Activated T-cell treated with anti-CD3 and anti-CD28 coated beads for 48 hours (primary cell): ENCODE measurements at places on chromosomes 2 and 18.

DNA sequence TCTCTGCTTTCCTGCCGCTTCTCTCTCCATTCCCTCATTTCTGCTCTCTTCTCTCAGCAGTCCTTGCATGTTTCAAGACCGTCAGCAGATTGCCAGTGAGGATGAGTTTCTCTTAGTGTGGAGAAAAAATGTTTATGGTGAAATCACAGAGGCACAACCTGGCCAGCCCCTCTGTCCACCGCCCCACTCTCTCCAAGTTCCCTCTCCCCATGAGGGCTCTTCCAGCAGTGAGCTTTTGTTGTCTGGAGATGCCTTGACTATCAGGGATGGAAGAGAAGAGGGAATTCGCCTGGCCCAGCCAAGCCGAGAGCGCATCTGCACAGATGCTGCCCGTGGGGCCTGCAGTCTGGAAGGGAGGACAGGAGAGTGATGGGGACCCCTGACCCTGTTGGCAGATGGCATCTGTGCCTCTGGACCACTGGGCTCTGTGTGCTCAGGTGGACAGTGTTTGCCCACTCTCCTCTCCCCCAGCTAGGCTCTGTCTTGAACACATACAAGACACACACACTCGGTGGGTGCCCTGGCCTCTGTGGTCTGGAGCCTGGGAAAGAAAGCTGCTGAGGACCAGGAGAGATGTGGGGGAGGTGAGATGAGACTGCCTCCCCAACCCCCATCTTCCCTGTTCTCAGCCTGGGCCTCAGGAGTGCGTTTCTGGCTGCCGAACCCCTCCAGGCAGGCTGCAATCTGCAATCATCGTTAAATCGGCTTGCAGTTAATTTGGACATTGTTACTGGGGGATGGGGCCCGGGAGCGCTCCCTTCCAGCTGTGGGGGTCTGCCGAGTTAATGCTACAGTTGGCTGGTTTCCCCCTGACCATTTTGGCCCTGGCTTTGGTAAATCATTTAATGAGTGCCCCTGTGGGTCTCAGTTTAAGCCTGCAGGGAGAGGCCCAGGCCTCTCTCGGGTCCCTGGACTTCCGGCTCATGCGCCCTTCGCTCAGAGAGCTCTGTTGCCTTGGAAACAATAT is 4.5 kb downstream of the ITM2C start:
- no peak for DNase-seq

GRCh38 chr2:42800981-42801380 is 8.6 kb upstream of the HAAO start:
- no peak for DNase-seq

DNA sequence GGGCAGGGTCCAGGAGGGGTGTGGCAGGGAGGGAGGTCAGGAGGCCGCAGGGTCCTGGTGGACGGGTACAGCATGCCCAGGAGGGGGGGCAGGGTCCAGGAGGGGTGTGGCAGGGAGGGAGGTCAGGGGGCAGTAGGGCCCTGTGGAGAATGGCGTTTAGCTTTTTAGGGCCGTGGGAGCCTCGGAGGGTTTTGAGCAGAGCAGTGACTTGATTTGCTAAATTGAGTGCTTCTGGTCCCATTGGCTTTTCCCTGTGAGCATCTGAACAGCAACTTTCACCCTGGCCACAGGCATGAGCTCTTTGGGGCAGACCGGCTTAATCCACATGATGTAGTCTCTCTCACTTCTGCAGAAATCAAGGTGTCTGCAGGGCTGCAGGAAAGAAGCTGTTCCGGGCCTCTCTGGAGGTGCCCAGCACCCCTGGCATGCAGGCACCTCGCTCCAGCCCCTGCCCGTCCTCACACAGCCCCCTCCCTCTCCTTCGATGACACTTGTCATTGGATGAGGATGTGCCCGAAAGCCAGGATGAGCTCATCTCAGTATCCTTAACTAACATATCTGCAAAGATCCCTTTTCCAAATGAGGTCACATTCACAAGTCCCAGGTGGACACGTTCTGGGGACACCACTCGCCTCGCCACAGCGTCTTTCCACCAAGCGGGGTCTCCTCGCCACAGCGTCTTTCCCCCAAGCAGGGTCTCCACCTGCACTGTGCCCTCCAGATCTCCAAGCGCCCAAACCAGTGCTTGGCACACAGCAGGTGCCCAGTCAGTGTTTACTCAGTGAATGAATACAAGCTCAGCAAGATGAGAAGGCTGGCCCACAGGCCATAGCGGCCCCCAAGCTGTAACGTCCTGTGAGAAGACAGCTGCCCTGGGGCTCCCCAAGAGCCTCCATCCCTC is 94.0 kb downstream of the NDUFA10 start:
- no peak for DNase-seq

DNA sequence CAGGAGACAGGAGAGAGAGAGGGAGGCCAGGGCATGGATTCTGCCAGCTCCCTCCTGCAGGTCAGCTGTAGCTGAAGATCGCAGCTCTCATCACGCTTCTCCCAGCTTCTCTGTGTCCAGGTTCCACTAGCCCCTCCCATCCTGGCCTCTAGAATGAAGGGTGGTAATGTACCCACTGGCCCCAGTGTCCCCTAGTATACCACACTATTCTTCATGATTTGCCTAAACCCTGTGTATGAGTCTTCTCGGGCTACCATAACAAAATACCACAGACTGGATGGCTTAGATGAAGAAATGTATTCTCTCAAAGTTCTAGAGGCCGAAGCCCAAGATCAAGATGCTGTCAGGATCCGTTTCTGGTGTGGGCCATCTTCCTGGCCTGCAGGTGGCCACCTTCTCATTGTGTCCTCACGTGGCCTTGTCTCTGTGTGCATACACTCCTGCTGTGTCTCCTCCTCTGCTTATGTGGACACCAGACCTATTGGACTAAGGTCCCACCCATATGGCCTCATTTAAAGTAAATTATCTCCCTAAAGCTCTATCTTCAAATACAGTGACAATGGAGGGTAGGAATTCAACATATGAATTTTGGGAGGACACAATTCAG is 77.3 kb downstream of the TNFRSF11A start:
- no peak for DNase-seq

DNA sequence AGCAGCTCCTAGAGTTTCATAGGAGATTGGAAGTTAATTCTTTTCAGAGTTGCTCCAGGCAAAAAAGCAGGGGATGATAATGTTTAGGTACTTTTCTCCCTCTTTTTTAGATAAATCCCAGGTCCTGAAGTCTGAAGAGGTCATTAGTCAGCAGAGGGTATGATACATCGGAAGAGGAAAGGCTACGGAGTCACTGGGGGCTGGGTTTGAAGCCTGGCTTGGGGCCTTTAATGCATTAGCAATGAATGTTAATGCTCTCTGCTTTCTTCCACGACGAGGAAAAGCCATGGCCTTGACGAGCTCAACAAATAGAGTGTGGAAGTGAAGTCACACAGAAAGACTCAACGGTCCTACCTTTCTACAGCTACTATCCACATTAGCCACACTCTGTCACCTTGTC is 235.1 kb downstream of the NCKAP5 start:
- DNase-seq, result no peak

DNA sequence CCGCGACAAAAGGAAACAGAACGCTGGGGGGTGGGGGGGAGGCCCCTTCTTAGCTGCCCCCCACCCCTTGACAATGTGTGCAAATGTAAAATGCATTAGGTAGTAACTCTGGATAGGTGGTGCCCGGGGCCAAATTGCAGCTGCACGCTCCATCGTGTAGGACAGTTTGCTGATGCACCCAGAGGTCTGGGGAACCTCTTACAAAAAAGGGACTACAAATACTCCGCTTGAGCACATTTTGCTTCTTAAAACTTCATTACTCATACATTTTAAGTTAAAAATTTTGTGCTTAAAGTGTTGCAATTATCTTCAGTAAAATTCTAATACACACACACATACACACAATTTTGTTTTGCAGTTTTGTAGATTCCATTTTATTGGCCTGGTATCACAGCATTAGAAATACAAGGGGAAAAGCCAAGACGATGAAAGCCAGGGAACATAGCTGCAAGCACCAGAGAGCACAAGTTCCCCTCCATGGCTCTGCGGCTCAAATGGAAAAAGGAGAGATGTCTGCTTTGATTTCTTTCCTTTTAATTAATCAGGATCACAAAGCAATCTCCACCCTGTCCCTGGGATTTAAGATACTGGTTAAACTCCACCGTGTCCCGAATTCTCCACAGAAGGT is 582.1 kb downstream of the ZEB2 start:
- DNase-seq, result no peak

DNA sequence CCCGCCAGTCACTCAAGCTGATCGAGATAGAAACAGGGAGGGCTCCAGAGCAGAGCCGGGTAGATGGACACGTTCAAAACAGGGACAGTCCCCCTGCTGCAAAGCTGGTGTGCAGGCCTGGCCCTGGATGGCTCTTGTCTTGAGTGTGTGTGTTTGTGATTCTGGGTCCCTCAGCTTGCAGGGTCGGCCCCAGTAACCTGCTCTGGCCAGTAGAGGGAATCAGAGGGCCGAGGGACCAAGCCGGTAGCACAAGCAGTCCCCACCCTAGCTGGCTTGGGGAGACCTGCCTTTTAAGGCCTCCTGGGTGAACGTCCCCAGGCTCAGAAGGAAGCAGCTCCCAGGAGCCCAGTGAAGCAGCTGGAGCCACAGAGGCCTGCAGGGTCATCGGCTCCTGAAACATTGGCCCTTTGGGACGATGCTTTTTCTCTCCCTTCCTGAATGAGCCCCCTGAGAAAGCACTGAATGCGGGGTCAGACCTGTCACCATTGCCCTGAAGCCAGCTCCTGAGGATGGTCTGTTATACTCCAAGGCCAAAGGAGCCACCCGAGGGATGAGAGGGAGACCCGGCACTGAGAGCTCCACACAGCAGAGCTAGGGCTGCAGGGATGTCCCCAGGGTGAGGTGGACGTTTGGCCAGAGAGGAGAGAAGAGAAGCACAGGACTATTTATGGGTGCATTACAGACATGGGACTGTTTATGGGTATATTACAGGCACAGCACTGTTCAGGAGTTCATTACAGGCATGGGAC is 15.4 kb upstream of the MLPH start:
- peak; percentile 36 for DNase-seq

DNA sequence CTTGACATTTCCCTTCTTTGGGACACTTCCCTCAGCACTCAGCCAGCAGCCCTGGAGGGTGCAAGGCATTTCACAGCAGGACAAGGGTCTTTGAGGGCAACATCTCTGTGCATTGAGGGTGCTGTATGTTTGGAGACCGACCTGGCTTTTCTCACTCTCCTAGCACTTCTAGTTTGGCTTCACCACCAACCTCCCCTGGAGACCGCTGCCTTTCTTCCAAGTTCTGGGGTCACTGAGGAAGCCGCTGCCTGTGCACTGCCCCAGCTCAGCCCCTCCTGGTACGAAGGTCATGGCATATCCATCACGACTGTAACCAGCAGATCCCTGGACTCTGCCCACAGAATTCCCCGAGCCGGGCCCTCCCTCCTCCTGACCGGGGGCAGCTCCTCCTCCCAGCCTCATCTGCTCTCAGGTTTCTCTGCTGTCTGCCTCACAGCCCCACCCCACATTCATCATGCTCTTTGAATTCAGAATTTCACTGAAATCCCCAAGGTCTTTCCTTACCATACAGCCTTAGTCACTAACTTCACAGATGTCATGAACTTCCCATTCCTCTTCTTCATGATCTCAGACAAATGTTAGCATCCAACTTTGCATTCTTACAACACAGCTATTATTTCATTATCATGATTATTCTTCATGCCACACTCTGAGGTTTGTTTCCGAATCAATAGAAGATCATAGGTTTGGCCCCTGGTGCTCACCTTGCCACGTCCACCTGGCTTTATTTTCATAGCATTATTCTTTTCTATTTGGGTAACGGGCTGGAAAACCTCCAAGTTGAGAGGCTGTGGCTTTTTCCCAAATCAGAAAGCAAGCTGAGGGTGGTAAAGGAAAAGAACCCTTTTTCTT is 113.0 kb upstream of the COPS8 start:
- no peak for DNase-seq

DNA sequence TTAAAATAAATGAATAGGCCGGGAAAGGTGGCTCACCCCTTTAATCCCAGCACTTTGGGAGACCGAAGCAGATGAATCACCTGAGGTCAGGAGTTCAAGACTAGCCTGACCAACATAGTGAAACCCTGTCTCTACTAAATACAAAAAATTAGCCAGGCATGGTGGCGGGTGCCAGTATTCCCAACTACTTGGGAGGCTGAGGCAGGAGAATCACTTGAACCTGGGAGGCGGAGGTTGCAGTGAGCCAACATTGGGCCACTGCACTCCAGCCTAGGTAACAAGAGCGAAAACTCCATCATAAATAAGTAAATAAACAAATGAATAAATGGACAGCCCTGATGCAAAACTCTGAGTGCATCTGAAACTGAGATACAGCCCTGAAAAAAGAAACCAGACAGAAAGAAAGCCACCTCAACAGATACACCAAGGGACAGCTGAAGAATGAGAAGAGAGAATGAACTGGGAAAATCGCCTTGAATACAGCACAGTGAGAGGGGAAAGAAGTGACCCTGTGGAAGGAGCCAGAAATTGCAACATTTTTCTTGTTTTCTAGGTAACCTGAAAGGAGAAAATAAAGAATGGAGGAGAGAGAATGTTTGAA is 64.4 kb downstream of the TRABD2A start:
- no peak for DNase-seq

DNA sequence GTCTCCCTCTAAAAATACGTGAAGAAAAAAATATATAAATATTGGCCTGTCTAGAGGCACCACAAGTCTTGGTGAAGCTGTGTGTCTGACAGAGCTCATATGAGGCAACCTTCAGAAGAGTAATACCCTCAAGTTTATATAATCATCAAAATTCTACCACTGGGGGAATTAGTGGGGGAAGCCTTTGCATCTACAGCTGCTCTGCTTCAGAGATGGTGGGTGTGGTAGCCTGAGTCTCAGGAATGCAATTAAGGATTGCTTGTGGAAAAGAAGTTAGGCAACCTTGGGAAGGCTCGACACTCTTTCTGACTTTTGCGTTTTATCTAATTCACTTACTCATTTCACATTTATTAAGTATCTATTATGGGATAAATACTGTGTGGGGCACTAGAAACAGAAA is 17.4 kb downstream of the TPGS2 start:
- DNase-seq, result no peak

DNA sequence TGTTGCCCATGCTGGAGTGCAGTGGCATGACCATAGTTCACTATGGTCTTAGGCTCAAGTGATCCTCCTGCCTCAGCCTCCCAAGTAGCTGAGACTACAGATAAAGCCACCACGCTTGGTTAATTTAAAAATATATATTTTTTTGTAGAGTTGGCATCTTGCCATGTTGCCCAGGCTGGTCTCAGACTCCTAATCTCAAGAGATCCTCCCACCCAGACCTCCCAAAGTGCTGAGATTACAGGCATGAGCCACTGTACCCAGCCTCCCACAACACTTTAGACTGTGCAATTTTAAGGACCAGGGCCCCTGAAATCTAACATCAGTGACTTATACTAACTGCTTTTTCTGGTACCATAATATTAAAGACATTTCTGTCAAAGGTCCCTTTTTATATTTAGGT is 5.2 kb downstream of the TXNDC2 start:
- no peak for DNase-seq

GRCh38 chr2:18422432-18423165 is 137.9 kb downstream of the RDH14 start:
- DNase-seq, result no peak
